ENCODE measurements at places on chromosomes 11 and 22.

GRCh38 chr11:125750629-125751028 lies 4.5 kb downstream of the PATE1 start:
- no peak for DNase-seq

DNA sequence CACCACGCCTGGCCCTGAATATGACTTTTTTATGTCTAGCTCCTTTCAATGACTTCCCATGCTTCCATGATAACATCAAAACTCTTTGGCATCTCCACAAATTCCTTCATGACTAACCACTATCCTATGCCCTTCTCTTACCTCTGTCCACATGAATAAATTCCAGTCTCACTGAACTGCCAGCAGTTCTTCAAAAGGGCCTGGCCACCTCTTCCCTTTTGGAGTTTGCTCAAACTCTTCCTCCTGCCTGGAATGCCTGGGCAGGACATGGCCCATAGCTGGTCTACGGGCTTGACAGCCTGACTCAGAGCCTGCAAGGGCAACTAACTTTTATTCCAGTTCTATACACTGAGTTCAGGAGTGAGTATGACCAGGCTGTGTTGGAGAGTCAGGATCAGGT lies 41.8 kb upstream of the ZBTB16 start:
- no peak for DNase-seq

DNA sequence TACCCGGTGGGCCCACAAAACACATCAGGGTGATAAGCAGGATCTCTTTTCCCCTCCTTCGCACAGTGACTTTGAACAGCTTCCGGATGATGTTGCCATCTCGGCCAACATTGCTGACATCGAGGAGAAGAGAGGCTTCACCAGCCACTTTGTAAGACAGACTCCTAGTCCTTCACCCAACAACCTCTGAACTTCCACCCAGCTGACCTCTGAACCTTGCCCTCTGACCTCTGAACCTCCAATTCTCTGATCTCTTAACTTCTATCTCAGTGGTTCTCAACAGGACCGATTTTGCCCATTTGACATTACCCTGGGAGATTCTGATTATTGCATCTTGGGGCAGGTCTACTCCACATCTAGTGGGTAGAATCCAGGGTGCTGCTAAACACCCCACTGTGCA lies 3.2 kb downstream of the NCF4 start:
- no peak for DNase-seq

GRCh38 chr11:57192316-57192715 lies 10.6 kb downstream of the LRRC55 start:
- no peak for DNase-seq

- DNase-seq: peak; percentile 36
These were observed 9.6 kb upstream of the PDE2A start for GRCh38 chr11:72683782-72684200.

Measured in stimulated activated CD4-positive, alpha-beta T cell treated with anti-CD3 and anti-CD28 coated beads, Interleukin-2, amount 100 ng/mL, for 4 hours (primary cell).